ENCODE measurements at places on chromosomes 13 and 19.

DNA sequence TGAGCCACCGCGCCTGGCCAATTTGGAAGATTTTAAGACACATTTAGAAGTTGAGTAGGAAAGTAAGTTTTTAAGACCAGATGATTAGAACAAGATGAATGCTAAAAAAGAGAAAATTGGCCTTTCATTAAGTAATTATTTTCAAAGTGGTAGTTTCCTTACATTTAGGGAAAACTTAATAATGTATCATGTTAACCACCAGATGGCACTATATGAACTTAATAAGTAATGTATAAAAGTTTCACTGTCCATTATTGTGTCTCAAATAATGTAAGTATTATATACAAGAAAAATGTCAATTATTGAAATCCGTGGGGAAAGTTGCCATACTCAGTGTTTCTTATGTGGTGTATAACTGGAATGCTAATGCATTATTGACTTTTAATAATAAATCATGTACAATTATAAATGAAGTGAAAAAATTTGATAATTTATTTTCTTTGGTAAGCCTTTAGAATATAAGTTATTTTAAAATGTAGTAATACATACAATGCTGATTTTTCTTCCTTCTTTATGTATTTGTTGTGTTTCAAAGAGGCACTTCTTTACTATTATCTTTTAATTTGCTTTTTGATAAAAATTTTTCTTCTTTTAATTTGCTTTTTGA is 29.2 kb downstream of the COG6 start:
- peak; percentile 47 for DNase-seq

GRCh38 chr19:53865918-53866864 is 1.5 kb upstream of the MYADM start:
- DNase-seq, result peak; percentile 36

DNA sequence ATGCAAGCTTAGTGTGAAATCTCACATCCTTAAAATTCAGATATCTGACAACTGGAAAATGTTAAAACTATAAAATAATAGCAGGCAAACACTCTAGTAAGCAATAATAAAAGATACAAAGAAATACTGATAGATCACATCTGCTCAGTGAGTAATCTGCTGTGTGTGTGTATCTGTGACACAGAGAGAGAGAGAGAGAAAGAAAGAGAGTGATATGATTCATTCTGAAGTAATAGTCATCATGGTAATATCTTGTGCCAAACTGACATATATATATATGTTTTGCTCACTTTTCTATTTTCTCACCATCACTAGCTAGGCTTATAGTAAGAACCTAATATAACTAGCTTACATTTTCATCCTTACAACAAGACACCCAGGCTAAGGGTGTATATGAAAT is 288.0 kb upstream of the SLITRK6 start:
- no peak for DNase-seq

GRCh38 chr13:35472323-35472881 is 4.1 kb downstream of the MAB21L1 start:
- DNase-seq, result no peak
